Heart left ventricle (tissue), 16 donors: ENCODE measurements at places on chromosomes 2 and 18. TPM values are rescaled to one million over a fixed set of nuclear protein-coding genes. Genes with fewer than 3 reads are reported as not detected.

CRYGD gene
- polyA plus RNA-seq, result not detected

IL1RL1 gene
- polyA plus RNA-seq, result 36.6 TPM

PCARE gene
- polyA plus RNA-seq, result 0.10 TPM

BABAM2 gene
- polyA plus RNA-seq, result 22.2 TPM

GRCh38 chr2:184847331-184847730, 249.0 kb downstream of the ZNF804A start:
- H3K27me3 ChIP-seq, result no peaks in the 10 kb centered on the region
- no peaks in the 10 kb centered on the region for H3K4me1 ChIP-seq
- DNase-seq, result no peak
- H3K27ac ChIP-seq, result no peak overlapping the region
- H3K36me3 ChIP-seq, result no peaks in the 10 kb centered on the region
- no peak overlapping the region for H3K4me3 ChIP-seq

- no peaks in the 10 kb centered on the region for H3K4me1 ChIP-seq
- H3K4me3 ChIP-seq, result no peak overlapping the region
- H3K36me3 ChIP-seq, result no peaks in the 10 kb centered on the region
- no peaks in the 10 kb centered on the region for H3K27me3 ChIP-seq
Measured at GRCh38 chr2:19478409-19478808, 120.0 kb upstream of the OSR1 start.

DNA sequence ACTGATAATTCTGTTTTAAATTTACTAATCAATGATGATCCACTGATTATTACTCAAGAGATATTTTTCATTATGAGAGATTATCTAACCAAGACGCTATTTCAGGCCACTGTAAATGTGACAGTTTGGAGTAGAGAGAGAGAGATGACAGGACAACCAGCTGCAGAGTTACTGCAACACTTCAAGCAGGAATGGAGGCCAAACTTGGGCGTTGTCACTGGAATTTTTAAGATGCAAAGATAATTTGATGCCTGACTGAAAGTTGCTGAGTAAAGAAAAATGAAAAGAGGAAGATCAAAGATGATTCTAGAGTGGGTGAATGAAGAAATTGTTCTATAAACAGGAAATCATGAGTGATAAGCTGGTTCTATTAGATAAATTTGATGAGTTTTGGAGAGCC, 1302.1 kb upstream of the TMEFF2 start:
- no peaks in the 10 kb centered on the region for H3K36me3 ChIP-seq
- H3K27me3 ChIP-seq, result no peaks in the 10 kb centered on the region
- no peak overlapping the region for H3K27ac ChIP-seq
- no peaks in the 10 kb centered on the region for H3K4me1 ChIP-seq

DNA sequence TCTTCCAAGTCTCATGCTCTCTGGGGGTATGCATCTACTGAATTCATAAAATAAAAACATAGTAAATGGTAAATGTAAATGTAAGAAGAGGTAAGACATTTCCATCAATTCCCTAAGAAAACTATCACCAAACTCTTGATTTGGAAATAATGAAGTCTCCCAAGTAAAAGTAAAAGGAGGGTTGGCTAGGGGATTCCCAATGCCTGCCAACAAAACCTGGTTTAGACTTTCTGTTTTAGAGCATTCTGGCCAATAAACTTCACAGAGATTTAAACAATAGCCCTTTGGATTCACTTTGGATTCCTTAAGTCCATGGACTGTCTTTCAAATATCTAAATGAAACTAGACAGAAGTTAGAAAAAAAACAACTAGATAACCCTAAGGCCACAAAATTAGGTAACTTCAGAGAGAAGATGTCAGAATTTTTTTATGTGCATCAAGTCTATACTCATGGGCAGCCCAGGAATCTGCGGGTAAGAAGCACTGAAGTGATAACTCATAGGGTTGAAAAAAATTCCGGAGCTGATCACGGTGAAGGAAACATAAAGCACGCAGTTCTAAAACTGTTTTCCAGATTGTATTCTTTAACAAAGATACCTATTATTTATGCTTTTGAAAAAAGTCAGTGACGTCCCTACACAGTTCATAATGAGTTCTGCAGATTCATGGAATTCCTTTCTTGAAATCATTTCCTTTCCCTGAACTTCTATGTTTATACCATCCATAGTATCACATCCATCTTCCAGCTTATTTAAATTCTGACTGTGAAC, 263.6 kb downstream of the AFF3 start:
- no peaks in the 10 kb centered on the region for H3K27me3 ChIP-seq
- H3K27ac ChIP-seq, result peak overlapping the region; percentile 3
- no peaks in the 10 kb centered on the region for H3K36me3 ChIP-seq
- peaks cover 28% of the 10 kb centered on the region for H3K4me1 ChIP-seq

- H3K4me1 ChIP-seq, result no peaks in the 10 kb centered on the region
- no peak overlapping the region for H3K4me3 ChIP-seq
- DNase-seq, result peak; percentile 36
Measured at GRCh38 chr2:233178994-233179847, 72.3 kb upstream of the ATG16L1 start.

DNA sequence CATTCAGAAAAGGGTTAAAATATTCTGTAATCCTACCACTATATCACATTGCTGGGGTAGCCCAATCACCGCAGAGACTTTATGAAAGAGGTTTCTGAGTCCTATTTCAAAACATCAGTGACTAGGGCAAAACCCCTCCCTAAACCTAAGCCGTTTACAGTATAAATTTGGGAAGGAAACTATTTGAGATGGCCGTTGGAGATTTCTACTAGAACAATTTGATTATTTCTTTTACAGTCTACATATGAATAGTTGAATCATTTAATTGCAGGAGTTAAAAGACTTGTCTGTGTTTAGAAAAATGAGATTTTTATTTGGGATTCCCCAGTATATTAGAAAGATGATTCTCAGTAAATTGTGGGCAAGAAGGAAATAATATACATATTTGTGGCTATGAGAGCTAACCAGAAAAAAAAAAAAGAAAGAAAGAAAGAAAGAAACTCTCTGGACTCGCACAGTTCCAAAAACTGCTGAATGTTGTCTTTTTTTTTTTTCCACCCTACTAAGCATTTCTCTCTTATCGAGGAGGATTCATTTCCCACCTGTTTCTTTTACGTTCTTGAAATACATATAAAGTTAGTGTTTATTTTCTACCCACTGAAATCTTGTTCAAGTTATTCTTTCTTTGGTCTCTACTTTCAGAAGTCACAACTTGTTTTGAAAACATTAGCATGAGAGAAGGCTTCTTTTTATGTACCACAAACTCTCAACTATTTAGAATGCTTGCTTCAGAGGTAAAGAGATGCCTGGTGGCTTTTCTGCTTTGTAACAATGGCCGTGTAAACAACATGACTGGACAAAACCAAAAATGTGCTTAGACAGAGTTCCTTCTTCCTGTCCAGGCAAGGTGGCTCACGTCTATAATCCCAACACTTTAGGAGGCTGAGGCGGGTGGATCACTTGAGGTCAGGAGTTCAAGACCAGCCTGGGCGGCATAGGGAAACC, 65.9 kb downstream of the BCL2 start:
- H3K36me3 ChIP-seq, result no peaks in the 10 kb centered on the region
- H3K27me3 ChIP-seq, result no peaks in the 10 kb centered on the region
- H3K4me3 ChIP-seq, result no peak overlapping the region
- DNase-seq, result no peak
- no peaks in the 10 kb centered on the region for H3K4me1 ChIP-seq

- no peak overlapping the region for H3K27ac ChIP-seq
- peak; percentile 19 for DNase-seq
- no peaks in the 10 kb centered on the region for H3K27me3 ChIP-seq
- no peaks in the 10 kb centered on the region for H3K4me1 ChIP-seq
Measured at GRCh38 chr2:240498958-240499260, 58.9 kb downstream of the ANKMY1 start.

DNA sequence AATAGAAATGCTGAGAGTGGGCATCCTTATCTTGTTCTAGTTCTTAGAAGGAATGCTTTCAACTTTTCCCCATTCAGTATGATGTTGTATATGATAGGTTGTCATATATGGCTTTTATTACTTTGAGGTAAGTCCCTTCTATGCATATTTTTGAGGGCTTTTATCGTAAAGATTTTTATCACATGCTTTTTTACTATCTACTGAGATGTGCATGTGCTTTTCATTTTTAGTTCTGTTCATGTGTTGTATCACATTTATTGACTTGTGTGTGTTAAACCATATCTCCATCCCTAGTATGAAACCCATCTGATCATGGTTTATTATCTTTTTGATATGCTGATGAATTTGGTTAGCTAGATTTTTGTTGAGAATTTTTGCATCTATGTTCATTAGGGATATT, 1008.8 kb downstream of the CNTNAP5 start:
- no peaks in the 10 kb centered on the region for H3K27me3 ChIP-seq
- H3K4me3 ChIP-seq, result no peak overlapping the region
- DNase-seq, result no peak
- H3K36me3 ChIP-seq, result no peaks in the 10 kb centered on the region
- no peak overlapping the region for H3K27ac ChIP-seq

GRCh38 chr2:69931832-69932595, 17.1 kb downstream of the MXD1 start:
- H3K4me1 ChIP-seq, result no peaks in the 10 kb centered on the region
- H3K27ac ChIP-seq, result no peak overlapping the region

- no peak overlapping the region for H3K27ac ChIP-seq
- no peak for DNase-seq
- no peaks in the 10 kb centered on the region for H3K4me1 ChIP-seq
- no peaks in the 10 kb centered on the region for H3K36me3 ChIP-seq
- no peak overlapping the region for H3K4me3 ChIP-seq
Measured at GRCh38 chr2:105954891-105955290, 210.2 kb downstream of the NCK2 start.
